ENCODE measurements at places on chromosomes 5 and 9.

GRCh38 chr9:136326061-136326760 lies 1.1 kb upstream of the GPSM1 start:
- DNase-seq, result no peak

GRCh38 chr5:105931881-105932421 lies 1738.8 kb downstream of the EFNA5 start:
- no peak for DNase-seq

DNA sequence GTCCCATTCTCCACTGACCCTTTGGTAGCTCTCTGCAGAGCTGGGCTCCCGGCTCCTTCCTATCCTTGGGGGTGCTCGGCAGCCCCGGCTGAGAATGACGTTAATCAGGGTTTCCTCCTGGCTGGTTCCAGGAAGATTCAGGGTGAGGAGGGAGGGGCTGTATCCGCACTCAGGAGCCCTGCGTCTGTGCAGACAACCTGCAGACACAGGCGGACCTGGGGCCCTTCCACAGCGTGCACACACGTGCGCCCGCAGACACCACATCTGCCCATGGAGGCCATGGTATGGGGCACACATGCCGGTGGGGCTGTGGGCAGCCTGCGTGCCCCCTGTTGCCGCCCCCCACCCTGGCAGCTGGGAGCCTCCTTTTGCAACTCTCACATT lies 66.6 kb upstream of the RNU6ATAC start:
- no peak for DNase-seq

DNA sequence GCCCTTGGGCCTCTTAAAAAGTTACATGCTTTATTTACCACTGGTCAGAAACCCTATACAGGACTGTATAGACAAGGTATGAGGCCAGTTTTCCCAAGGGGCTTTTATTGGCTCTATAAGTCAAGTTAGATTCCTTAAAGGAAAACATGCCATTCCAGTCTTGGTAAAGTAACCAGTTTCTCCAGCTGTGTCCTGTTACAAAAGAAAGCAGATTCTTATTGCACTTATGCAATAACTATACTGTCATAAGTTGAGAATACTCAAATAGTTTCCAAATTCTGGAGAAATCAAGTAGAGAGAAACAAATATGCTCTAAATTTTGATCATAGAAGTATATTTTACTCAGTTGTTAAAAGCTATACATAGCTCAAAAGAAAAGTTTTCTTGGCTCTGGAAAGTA lies 47.2 kb downstream of the PTGS1 start:
- DNase-seq, result no peak

DNA sequence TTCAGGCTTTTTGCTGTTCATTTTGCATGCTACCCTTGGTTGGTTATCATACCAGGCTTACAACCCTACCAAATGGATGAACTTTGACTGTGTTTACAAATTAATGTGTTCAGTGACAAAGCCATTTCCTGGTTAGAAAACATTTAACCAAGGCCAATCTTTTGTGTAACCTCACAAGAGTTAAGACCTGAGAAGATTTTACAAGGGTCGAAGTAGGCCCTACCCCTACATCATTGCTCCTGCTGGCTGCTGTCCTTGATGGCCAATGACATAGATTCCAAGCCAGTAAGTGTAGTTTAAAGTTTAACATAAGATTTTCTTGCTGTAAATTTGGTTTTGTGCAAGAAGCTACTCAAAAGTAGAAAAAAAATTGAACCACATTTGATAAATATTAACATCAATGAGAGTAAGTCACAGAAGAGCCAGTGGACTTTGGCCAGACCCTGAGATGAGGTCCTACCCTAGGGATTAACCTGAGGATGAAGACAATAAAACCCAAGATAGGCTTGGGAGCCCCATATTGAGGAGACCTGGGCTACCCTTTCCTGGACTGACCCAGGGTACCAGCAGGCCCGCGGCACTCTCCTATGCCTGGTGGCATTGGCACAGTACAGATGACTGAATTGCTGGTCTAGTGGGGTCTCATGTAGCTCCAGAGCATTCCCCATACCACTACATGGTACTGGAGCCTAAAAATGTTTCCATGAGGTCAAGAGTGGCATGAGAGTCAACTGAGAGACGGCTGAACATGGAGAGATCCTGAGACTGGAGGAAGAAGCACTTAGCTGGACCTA lies 8.3 kb downstream of the C1QTNF3 start:
- DNase-seq, result no peak

- peak; percentile 11 for DNase-seq
These were observed 313.2 kb downstream of the SLIT3 start for GRCh38 chr5:168987543-168988300.

- no peak for DNase-seq
These were observed 5.7 kb downstream of the NFIB start for GRCh38 chr9:14307989-14308852.

DNA sequence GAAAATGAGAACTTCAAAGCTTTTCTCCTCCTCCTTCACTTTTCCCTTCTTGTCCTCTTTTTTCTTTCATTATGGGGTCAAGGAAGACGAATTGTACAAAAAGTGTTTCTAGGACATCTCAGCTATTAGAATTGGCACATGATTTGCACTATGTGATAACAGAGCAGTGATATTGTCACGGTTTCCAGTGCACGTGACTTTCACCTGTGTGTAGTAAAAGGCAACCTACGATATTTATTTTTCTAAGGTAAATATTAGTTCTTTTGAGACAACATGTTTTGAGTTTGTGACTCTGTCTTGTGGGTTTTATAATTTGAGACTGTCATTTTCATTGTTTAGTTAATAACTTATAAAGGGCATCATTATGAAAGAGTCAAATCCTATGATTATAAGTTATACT lies 213.1 kb downstream of the PSAT1 start:
- no peak for DNase-seq

- peak; percentile 71 for DNase-seq
These were observed 57.8 kb upstream of the HSPA9 start for GRCh38 chr5:138632900-138633489.

DNA sequence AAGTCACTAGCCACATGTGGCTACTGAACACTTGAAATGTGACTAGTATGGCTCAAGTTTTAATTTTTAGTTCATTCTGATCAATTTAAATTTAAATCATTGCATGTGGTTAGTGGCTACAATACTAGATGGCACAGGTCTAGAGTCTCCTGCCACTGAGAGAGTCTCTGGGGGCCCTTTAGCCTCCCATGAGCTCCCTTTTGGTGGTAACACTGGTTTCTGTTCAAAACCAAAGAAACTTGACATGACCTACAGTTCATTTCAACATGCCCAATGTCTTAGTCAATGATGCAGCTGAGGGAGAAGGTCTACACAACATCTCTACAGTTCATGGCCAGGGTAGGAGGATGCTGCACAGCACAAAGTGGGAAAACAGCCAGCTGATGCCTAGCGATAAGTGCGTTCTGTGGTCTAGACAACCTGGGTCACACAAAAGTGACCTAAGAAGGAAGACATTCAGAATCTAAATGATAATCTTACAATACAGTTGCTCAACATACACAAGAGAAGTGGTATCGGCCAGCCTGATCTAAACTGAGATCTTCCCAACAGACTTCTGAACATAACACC lies 121.0 kb downstream of the AUH start:
- DNase-seq, result no peak

DNA sequence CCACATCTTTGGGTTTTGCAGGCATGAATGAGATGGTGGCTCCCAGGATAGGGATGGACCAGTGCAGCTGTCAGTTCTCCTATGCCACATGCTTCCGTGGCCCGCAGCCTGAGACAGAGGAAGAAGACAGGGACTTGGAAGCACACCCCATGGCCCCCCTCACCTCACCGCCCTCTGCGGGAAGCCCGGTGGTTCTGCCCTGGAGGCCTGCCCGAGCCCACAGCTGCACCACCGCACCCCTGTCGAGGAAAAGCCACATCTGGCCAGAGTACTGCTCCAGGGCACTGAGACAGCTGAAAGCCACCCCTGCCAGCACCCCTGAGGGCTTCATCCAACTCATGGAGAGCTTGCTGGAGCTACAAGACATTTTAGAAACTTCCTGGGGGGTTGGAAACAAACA lies 7.6 kb upstream of the TRMT10B start:
- no peak for DNase-seq

DNA sequence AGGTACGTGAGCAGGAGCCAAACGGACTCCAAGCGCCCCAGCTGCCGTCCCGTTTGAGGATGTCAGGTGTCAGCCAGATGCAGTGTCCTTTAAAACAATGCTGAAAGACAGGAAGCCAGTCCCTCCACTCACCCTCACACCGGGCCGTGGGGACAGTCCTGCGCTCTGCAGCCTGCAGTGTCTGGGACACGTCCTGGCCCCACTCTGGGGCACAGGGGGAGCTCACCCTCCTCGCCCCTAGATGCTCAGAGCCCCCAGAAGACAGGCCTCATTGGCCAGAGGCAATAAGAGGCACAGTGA lies 79.7 kb downstream of the ZNF354C start:
- no peak for DNase-seq

GRCh38 chr9:90099262-90099963 lies 494.6 kb downstream of the GADD45G start:
- no peak for DNase-seq

DNA sequence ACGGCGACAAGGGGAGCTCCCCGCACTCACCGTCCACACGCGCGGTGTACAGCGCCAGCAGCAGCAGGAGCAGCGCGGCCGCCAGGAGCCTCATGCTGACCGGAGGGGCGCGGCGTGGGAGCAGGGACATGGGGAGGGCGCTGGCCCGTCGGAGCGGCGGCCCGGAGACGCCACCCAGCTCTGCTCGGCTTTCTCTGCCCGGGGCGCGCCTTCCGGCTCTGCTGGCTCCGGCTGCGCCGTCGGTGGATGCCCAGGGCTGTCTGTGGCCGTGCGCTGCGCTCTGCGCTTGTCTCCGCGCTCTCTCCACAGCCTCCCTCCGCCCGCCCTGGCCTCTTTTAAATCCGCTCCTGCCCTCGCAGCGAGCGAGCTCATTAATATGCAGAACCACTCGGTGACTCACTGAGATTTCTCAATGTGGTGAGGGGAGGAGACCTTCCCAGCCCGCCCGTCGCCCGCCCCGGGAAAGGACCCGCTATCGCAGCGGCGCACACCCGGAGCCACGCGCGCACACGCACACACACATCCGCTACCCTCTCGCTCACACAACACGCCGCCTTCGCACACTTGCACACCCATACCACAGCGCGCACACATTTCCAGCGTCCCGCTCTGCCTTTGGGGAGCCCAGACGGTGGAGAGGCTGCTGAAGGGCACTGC lies at the start of gene CXCL14:
CXCL14 (minus strand) TSS at position 307 of the 657 bp plus-strand sequence; CDS start at position 94, 213 bp downstream.
- no peak for DNase-seq

DNA sequence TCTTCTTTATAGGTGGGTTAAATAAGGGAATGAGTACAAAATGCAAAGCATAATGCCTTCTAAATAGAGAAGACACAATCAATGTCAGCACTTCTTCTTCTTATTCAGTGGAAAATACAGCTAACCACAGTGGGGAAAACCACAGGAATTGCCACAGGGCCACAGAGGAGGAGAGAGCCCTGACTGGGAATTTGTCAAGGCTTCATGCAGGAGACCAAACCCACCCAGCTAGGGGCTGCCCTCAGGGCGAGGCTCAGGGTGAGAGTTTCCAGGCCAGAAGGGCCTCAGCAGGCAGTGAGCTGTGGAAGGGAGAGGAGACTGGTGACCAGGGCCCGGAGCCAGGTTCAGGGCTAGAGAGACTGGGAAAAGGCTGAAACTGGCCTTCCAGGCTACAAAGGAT lies 279.1 kb downstream of the MSX2 start:
- DNase-seq, result no peak

- no peak for DNase-seq
These were observed 122.4 kb downstream of the TRIO start for GRCh38 chr5:14265570-14265969.

All from pulmonary artery endothelial cell (primary cell).